ENCODE measurements at places on chromosomes 5 and 9.
A peak's percentile ranks its signal among the peaks of the same experiment; 100 is the strongest.

DNA sequence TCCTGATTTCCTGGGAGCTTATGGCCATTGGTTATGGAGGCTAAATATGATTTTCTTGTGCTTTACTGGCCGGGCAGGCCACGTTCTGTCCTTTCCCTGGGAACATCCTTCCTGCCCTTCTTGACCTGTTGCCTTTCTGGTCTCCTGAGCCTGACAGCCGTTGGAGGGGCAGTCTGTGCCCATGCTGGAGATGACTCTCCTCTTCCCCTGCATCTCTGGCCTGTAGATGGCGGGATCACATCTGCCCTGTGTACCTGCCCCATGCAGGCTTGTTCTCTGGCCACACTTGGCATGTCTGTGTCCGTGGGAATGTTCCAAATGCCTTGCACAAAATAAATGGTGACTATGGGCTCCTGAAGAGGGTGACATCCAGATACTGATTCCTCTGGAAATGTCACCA lies 253.1 kb upstream of the IRX4 start:
- DNase-seq: no peak

- DNase-seq: peak; percentile 85
Observed at GRCh38 chr5:56412601-56413379, 179.7 kb upstream of the ANKRD55 start.

DNA sequence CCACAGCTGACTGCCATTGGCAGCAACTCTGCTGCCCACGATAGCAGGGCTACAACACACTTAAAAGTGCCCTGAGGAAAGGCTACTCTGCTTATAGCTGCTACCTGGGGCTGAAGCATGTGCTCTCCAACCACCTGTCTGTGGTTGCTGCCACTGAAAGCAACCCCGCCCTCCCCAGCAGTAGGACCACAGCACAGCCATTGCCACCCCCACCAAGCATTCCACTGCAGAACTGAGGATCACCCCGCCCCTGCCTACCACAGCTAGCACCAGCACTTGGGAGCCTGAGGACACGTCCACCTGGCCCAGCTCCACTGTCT lies 85.8 kb downstream of the LPAR1 start:
- DNase-seq: no peak

- no peak for DNase-seq
Observed at GRCh38 chr5:57696825-57697570, 214.4 kb upstream of the ACTBL2 start.

DNA sequence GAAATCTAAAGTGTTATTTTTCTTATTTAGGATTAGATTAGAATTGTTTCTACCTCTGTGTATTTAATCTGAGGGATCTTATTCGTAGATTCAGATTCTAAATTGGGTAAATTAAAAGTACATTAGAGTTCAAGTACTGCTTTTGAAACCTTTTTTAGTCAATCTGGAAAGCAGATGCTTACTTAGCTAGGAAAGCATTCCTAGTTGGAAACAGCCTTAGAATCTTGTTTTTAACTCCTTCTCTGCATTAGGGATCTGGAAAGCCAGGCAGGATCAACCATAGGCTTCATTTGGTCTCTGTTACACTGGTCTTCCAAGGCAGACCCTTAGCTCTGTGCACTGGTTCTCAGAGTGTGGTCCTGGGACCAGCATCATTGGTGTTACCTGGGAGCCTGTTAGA lies 247.4 kb downstream of the NR3C1 start:
- DNase-seq: no peak

DNA sequence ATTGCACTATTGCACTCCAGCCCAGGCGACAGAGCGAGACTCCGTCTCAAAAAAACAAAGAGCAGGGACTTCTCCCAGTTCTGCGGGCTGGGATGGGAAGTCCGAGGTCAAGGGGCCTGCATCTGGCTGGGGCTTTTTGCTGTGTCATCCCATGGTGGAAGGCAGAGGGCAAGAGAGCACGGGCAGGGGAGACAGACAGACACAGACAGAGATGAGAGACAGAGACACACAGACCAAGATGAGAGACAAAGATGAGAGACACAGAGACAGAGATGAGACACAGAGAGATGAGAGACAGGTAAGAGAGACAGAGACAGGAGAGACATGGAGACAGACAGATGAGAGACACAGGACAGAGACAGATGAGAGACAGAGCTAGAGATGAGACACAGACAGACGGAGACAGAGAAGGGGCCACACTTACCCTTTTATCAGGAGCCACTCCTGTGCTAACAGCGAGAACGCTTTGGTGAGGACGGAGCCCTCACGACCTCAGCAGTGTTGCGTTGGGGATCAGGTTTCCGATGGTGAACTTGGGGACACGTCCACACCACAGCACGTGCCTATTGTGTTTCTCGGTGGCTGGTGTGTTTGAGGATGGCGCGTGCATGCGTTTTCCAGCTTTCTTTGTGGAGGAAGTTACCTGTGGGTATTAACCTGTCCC lies 8.9 kb upstream of the TOR4A start:
- DNase-seq: peak; percentile 32

- DNase-seq: no peak
Observed at GRCh38 chr5:35900972-35901695, 37.3 kb downstream of the CAPSL start.

DNA sequence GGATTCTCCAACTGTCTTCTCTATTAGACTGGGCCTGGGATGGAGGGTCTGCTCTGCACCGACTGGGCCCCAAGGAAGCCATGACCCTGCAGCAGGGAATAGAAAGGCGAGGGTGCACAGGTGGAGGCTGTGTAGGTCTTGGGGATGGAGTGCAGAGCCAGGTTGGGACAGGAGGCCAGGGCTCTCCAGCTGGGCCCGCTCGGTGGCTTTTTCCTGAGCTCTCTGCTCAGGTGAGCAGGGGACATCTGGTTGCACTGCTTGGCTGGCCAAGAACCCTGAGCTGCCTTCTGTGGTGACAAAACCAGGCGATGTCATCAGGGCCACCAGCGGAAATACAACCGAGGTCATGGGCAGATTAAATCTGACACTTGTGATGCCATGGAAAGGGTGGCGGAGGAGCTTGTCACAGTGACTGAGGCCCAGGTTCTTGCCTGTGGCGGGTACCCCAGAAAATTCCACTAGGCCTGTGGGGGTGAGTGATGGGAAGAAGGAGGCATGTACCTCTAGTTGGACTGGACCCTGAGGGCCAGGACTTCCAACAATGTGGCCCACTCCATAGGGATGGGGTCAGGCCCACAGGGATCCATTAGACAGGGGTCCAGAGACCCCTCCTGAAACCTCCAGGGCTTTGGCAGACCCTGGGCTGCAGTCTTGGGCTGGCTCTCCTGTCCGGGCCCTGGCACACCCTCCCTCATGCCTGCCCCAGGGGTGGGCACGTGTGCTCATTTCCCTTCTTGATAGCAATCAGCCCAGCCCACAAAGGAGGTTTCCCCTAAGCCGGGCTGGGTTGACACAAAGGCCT lies 4.4 kb upstream of the IL3 start:
- DNase-seq: no peak

DNA sequence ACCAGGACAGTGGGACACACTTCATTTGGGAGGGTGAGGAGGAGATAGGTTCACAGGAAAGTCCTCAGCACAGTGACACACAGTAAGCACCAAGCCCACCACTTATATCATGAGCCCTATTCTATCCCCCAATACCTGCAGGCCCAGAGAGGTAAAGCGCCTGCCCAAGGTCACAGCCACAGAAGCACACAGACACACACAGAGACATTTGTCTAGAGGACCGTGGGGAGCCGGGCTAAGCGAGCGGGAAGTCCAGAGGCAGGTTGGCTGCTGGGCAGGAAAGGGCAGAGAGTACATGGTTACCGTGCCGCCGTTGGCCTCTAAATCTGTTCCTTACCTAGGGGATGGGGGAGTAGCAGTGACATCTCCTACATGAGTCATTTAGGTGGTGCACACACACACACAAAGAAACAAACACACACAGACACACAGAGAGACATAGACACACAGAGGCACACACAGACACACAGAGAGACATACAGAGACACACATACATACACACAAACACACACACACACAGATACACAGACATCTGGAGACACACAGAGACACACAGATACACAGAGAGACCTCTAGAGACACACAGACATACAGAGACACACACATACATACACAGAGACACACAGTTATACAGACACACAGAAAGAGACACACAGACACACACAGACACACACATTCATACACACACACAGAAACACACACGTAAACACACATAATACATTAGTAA lies 15.9 kb upstream of the DUSP1 start:
- no peak for DNase-seq

DNA sequence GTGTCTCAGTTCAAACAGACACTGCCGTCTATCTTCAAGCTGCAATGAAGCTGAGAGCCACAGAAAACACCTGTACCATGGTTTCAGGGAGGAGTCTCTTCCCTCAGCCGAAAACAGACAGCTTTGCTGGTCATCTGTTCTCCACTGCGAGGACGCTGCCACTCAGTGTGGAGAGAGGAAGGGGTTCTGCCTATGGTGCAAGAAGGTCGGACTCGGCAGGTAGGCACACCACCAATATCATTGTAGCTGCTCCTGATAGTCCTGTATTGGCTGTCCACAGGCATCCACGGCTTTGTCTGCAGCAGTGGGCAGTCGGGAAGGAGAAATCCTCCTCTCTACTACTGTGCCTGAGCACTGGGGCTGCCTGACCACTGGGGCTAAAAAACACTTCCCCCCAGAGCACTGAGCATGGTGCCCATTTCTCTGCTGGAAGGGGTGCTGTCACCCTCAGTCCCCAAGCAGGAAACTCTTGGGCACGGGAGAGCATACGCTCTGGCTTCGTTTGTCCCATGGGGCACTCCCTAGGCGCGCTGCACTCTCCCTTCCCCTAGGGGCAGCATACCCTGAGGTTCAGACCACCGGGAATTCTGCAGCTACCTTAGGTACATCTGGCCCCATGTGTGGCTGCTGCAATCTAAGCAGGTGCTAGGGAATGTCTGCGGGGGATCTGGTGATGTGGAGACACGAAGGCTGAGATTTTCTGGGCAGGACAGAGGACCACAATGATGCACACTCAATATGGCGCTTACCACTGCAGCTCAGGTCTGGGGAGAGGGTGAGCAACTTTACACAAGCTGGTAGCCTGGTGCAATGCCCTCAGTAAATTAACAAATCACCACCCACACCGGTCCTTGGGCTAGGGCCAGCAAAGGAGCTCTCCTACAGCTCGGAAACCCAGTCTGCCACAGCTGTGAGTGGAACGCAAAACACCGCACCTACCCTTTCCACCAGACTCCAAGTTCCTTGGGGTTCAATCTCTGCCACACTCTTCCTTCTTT lies 880.9 kb upstream of the SEMA6A start:
- DNase-seq: peak; percentile 7

- DNase-seq: no peak
Observed at GRCh38 chr5:372556-372995, 51.1 kb downstream of the AHRR start.

- DNase-seq: no peak
Observed at GRCh38 chr9:116861321-116861720, 174.2 kb downstream of the TRIM32 start.

GRCh38 chr9:114864471-114864870 lies 58.6 kb upstream of the TNFSF15 start:
- DNase-seq: no peak

- no peak for DNase-seq
Observed at GRCh38 chr9:1747417-1747967, 267.7 kb upstream of the SMARCA2 start.

GRCh38 chr9:89498852-89499480 lies 1.1 kb upstream of the SEMA4D start:
- peak; percentile 66 for DNase-seq

- no peak for DNase-seq
Observed at GRCh38 chr5:181005791-181006190, 17.1 kb downstream of the BTNL3 start.
